Progenitor cell of endocrine pancreas (in vitro differentiated cells): ENCODE measurements at places on chromosomes 16 and 17. TPM values are rescaled to one million over a fixed set of nuclear protein-coding genes. Genes with fewer than 3 reads are reported as not detected.

DNA sequence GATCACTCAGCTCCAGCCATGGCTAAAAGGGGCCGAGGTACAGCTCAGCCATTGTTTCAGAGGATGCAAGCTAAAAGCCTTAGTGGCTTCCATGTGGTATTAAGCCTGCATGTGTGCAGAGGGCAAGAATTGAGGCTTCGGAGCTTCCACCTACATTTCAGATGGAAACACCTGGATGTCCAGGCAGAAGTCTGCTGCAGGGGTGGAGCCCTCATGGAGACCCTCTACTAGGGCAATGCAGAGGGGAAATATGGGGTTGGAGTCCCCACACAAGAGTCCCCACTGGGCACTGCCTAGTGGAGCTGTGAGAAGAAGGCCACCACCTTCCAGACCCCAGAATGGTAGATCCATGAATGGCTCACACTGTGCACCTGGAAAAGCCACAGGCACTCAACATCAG lies 14.7 kb upstream of the PSMD11 start:
- DNase-seq: no peak

GRCh38 chr17:57505841-57506773 lies 239.0 kb downstream of the CCDC182 start:
- DNase-seq: no peak

GRCh38 chr17:29959658-29960337 lies 18.4 kb downstream of the EFCAB5 start:
- no peak for DNase-seq

DNA sequence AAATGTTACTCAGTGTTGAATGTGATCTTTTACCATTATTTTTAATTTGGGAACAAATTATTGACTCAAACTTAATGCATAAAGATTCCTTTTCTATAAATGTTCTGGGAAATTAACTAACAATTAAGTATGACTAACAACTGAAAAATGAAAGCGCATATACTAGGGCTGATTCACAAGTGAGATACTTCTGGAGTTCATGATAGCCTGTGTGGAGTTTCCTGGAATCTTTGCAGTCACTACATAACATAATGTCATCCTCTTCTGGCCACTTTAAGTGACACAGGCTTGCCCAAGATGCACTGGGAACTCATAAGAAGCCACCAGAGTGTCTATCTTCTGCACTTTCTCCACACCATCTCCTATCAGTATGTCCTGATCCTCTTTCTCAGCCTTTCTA lies 450.3 kb upstream of the CDH11 start:
- no peak for DNase-seq

DNA sequence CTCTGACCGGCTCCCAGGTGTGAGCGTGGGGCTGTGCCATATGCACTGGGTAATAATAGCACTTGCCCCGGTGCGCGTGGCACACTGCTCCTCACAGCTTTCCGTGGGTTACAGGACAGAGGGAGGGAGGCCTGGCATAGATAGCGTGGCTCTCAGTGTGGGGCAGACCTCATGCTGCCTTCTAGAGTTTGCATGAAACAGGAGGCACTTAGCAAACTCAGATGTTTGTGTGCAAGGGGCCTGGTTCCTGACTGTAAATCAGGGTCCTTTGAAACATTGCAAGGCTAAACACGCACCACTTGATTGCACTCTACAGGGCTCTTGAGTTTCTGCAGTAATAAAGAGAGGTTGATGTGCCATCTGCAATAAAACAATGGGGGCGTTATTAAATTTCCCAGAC lies 101.7 kb downstream of the RPTOR start:
- no peak for DNase-seq

DNA sequence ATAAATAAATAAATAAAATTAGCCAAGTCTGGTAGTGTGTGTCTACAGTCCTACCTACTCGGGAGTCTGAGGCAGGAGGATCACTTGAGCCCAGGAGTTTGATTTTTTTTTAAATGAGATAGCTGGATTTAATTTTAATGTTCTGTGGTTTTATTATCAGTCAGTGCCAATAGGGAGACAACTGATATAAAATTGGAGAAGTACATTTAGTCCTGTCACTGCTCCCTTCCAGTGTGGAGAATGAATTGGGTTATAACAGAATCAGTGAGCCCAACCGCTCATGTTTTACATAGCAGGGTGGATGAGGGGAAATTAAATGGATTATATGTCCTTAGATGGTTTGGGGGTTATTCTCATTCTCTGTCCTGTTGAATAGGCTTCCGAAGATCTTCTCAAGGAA lies 6.2 kb downstream of the NME1 start:
- DNase-seq: no peak

- no peak for DNase-seq
Measured at GRCh38 chr16:10408824-10409381, 23.0 kb downstream of the ATF7IP2 start.

COG7 gene
- total RNA-seq: 24.9 and 28.3 TPM in 2 replicates

EPN3 gene
- total RNA-seq: 8.5 and 9.1 TPM in 2 replicates

SRCIN1 gene
- total RNA-seq: 13.8 and 16.7 TPM in 2 replicates

DBNDD1 gene
- 53.8 and 57.4 TPM in 2 replicates for total RNA-seq

TBC1D3K gene
- not detected in 2 replicates for total RNA-seq

ZNF688 gene
- total RNA-seq: 20.0 and 22.5 TPM in 2 replicates
